Epithelial cell of esophagus (primary cell): ENCODE measurements at places on chromosomes 1 and 21.

DNA sequence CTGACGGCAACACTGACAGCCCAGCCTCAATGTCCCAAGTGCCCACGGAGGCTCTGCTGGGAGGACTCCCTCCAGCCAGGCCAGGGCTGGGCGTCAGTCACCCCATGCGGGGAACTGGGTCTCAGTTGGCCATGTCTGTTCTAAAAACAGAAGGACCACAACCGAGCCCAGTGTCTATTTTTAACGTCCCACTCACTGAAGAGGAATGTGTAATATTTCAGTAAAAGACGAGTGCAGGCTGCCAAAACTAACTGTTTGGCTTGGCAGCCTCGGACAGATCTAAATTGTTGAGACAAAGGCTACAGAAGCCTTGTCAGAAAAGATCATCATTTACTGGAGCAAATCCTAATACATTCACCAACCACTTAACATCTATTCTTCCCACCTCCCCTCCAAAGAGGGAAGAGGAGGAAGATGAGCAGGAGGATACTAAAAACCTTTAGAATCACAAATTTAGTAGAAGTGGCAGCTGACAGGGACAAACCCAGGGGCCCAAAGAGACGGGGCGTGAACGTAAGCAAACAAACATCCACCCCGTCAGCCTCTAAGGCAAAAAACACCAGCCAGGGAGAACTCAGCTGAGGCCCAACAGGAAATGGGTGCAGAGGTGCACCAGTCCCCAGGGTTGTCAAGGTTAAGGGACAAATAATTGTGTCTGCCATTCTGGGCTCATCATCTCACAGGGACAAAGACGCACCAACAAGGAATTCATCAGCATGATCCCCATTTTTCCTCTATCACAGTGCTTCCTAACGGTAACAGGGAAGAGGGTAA, 18.7 kb downstream of the C1orf198 start:
- peak; percentile 22 for DNase-seq

DNA sequence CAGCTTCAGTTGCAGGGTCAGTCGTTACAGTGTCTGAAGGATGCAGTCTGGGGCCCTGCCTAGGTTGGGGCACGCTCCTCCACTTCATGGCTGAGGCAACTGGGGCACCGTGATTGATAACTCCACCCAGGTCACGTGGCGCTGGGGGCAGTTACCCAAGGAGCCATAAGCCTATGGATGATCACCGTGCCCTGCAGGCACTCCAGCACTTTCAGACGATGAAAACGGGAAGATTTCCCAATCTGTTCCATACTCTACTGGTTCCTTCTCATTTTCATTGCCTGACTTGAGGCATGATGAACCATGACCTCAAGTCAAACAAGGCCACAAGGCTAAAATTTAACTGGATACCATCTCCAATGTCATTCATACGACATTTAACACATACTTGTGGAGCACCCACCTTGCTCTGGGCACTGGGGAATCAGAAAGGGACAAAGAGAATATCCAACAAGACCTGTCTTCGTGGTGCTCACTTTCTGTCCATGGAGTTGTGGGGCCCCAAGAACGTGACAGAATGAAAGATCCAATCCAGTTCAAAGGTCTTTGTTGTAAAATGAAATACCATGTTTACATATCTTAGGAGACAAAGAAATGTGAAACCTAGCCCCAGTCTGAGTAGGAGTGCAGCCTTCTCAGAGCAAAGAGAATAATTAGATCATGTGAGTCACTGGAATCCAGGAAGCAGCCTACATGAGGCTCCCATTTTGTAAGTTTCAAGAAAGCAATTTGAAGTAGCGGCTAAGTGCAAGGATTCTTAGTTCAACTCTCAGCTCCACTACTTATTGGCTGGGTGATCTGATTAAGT, 39.4 kb upstream of the SPOCD1 start:
- DNase-seq = peak; percentile 63

DNA sequence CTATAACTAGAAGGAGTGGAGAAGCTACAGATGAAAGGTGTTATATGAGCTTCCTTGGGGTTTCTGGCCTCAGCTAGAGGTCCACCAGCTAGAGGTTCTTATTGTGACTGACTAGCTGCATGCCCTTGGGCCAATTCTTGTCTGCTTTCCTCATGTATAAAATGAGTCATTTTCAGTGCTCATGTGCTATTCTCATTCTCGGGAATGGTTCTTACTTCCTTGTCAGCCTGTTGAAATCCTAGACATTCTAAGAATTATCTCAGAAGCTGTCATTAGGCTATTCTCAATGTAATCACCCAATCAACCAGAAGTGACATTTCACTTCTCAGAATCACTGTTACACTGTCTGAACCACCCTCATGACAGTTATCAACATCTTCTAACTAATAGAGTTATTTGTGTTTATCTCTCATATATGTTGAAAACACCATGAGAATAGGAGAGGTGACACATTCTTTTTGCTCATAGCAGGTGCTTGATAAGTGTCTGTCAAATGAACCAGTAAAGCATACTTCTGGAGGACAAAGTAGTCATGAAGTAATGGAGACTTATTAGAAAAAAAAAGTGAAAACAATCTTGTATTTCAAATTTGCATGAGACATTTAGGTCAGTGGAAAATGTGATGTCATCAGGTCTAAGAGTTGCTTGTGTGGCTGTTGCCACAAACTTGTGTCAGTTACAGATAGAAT, 122.8 kb upstream of the IVNS1ABP start:
- DNase-seq = peak; percentile 98

DNA sequence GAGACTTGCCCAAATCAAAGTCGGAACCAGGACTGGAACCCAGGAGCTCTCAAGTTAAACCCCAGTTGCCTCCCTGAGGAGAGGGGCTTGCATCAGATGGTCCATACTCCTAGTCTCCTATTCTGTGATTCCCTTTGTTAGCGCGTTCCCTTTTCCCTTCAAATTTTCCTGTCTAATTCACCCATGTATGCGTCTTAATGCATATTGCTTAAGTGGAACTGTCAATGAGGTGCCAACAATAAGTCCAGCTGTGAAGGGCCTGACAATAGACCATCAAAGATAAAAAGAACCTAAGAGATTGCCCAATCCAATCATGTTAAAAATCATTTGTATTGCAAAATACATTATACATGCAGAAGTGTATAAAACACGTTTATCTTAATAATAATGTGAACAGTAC, 634 bp upstream of the SPATA6 start:
- DNase-seq = no peak

- DNase-seq = no peak
These were observed 35.5 kb downstream of the CACHD1 start for GRCh38 chr1:64505232-64505943.

DNA sequence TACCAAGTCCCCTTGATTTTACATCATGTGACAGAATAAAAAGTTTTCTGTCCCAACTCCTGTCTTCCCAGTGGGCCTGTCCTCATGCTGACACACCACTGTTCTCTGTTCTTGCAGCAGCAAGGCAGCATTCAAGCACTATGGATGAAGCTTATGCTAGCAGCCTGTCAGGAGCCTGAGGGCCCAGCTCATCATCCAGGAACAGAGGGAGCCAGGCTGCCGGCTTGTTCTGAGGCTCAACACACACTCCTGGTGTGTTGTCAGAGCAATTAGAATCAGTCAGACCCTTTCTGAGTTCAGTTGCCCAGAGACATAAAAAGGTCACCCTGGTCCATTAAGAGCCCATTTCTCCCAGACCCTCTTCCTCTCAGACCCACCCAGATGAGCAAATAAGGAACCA, 282.9 kb downstream of the SEC16B start:
- no peak for DNase-seq

- DNase-seq = no peak
These were observed 22.1 kb downstream of the OMA1 start for GRCh38 chr1:58524353-58524945.

GRCh38 chr1:198064181-198064580, 92.6 kb upstream of the NEK7 start:
- peak; percentile 86 for DNase-seq

DNA sequence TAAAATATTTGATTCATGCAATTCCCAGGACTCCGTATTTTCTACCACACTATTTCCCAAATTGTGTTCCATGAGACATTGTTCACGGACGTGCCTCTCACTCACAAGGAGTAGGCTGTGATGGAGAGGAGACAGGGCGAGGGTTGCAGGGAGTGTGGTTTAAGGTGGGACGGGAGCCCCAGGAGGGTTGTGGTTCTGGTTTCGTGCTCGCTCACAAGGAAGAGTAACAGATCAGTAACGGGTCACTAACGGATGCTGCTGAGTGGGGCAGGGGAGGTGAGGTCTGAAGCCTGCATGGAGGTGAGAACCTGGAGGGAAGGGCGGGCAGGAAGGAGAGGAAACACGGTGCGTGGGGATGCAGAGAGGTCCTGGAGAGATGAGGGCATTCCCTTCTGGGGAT, 28.8 kb downstream of the TFF3 start:
- DNase-seq = no peak

DNA sequence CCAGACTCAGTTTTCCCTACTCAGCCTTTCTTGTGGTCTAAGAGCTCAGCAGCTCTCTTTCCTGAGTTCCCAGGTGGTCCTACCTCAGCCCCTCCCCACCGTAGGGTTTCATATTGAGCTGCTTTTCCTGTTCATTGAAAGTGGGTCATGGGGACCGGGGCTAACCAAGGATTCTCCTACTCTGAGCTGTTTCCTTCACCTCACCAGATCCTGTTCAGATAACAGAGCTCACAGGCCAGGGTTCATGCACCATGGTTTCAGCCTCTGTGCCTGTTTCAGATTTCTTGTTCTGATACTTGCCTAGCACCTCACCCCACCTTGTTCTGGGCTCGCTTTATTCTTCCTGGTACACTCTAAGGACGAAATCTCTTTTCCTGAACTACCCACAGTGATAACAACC, 8.5 kb downstream of the UBQLN4 start:
- no peak for DNase-seq

DNA sequence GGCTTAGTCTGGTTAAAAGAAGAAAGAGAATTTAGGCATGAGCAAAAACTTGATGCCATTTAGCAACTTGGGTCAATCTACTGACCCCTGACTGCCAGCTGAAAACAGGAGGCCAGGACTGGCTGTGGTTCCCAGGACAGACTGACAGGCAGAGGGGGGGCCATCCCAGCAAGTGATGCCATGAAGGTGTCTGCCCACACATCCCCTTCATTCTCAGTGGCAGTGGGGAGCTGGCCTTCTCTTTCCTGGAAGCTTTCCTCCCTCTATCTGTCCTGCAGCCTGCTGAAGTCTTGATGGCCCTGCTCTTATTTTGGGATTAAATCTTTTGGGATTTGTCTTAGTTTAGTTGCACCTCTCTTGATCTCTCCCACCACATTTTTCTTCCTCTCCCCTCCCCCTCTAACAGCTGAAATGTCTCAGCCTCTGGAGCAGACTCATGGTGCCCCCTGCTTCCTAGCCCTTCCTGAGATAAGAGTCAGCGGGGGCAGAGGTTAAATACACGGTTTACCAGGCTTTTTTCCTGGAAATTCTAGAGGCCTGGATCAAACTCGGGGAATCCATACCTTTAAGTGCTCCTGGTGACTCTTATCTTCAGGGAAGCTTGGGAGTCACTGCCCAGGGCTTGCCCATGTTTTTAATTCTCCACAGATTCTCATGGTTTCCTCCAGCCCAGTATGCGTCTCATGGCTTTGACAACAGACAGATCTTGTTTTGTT, 99.5 kb upstream of the TSPAN2 start:
- no peak for DNase-seq

DNA sequence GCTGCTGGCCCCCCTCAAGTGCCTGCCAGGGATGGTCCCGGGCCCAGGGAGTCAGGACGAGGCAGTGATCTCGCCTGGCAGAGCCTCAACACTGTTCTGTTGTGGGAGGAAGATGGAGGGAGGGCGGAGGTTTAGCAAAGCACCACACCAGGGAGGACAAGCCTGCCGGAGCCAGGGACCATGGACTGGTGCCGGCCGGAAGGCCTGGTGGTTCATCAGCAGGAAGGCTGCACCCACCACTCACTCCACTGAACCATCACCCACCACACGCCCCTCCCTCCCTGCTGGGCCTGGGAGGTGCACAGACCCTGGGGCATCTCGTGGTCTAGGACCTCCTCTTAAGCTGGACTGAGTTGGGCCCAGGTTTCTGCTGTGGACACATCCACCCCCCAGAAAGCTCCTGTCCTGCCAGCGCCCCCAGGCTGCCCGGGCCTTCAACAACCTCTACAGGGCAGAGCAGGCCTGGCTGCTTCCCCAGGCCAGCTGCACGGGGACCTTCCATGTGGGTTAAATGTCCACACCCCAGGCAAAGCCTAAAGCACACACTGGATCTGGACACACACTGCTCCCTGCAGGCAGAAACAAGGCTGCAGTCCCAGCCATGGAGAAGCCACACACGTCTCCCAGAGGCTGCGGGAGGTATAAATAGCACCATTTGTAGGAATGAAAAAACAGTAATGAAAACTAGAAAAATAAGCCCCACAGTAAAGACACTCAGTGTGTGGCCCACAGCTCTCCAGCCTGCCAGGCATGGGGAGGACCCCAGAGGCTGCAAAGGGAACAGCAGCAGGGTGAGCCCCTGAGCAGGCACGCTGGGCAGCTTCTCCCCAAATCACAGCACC, 10.4 kb upstream of the TMEM240 start:
- DNase-seq = no peak

- DNase-seq = peak; percentile 67
These were observed 2.4 kb downstream of the GPR157 start for GRCh38 chr1:9126511-9126910.

- peak; percentile 59 for DNase-seq
These were observed 15.6 kb downstream of the TNNT2 start for GRCh38 chr1:201361652-201362504.

DNA sequence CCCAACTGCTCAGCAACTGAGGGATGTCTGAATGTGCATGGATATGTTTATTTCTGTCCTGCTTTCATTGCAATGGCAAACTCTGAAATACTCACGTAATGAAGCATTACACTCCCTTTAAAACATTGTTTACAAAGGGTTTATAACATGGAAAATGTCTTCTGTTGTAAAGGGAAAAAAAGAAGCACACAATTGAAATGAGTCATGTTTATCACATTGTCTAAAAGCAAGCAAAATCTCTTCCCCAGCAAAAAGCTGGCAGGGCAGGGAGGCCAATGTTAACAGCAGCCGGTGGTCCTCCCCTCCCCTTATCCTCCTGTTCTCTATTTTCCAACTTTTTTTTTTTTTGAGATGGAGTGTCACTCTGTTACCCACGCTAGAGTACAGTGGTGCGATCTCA, 3.9 kb upstream of the EFNA1 start:
- peak; percentile 48 for DNase-seq

DNA sequence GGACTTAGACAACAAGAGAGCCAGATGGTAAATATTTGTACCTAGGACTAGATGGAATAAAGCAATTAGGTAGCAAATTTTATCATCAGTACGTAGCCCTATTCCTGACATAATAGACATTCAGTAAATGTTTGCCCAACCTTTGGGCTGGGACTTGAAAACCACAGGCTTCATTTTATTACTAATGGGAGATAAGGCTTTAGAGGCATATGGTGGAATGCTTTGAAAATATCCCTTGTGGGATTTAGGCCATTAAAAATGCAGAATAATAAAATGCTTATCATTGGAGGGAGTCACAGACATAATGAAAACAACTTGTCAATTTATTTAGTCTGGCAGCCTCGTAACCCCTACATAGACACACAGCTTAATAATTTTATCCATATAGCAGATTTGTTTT, 296.1 kb upstream of the SPAG17 start:
- DNase-seq = no peak

GRCh38 chr21:42351626-42352440, 1.0 kb upstream of the TFF2 start:
- DNase-seq = no peak
